ENCODE measurements at places on chromosomes 16 and 17. TPM values are rescaled to one million over a fixed set of nuclear protein-coding genes. Genes with fewer than 3 reads are reported as not detected.
A peak's percentile ranks its signal among the peaks of the same experiment; 100 is the strongest.

GRCh38 chr16:85279825-85280545 is 167.7 kb upstream of the CIBAR2 start:
- H3K27me3 ChIP-seq: no peaks in the 10 kb centered on the region
- no peak overlapping the region for H3K27ac ChIP-seq
- no peak for DNase-seq
- no peaks in the 10 kb centered on the region for H3K4me1 ChIP-seq
- no peaks in the 10 kb centered on the region for H3K36me3 ChIP-seq
- H3K4me3 ChIP-seq: no peak overlapping the region

- no peaks in the 10 kb centered on the region for H3K36me3 ChIP-seq
- no peak overlapping the region for H3K4me3 ChIP-seq
- DNase-seq: peak; percentile 52
- no peaks in the 10 kb centered on the region for H3K27me3 ChIP-seq
- H3K4me1 ChIP-seq: no peaks in the 10 kb centered on the region
- H3K27ac ChIP-seq: no peak overlapping the region
These were observed 29.8 kb upstream of the C1QL1 start for GRCh38 chr17:44997733-44998520.

DNA sequence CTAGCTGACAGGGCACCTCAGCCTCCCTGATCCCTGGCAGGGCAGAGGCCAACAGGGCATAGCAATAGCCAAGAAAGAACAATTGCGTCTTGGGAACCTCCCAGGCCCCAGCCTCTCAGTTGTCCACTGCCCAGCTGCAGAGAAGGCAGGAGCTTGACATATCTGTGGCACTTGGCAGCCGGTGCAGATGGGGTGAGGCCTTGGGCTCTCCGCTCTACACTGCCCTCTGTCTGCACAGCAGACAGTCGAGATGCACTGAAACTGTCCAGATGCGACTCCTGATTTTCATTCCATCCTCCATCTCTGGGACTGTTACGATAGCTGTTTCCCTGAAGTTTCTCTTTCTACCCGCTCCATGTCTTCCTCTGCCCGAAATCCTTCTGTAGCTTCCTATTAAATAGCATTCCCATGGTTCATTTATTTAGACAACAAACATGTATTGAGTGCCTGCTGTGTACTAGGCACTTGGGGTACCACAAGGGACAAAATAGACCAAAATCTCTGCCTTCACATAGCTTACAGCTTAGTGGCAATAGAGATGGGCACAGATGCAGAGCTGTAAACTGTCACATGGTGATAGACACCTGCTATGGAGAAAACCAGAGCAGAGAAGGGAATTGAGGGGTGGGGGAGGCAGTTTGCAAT is 3.3 kb downstream of the POLR3E start:
- no peak overlapping the region for H3K4me3 ChIP-seq
- H3K4me1 ChIP-seq: peaks cover 9% of the 10 kb centered on the region
- no peaks in the 10 kb centered on the region for H3K36me3 ChIP-seq
- DNase-seq: peak; percentile 67
- no peak overlapping the region for H3K27ac ChIP-seq

- H3K36me3 ChIP-seq: no peaks in the 10 kb centered on the region
- H3K4me3 ChIP-seq: peak within 1 kb of the TSS; percentile 13
- H3K4me1 ChIP-seq: peaks cover 18% of the 10 kb centered on the region
These were observed at the start of gene CRHR1 for GRCh38 chr17:45784293-45784740. Gene CRHR1 (plus strand): TSS chr17:45784320. CDS start chr17:45784545, 225 bp downstream.

- no peaks in the 10 kb centered on the region for H3K27me3 ChIP-seq
- no peaks in the 10 kb centered on the region for H3K4me1 ChIP-seq
- H3K27ac ChIP-seq: no peak overlapping the region
These were observed 198.0 kb upstream of the MAF start for GRCh38 chr16:79798416-79799053.

DNA sequence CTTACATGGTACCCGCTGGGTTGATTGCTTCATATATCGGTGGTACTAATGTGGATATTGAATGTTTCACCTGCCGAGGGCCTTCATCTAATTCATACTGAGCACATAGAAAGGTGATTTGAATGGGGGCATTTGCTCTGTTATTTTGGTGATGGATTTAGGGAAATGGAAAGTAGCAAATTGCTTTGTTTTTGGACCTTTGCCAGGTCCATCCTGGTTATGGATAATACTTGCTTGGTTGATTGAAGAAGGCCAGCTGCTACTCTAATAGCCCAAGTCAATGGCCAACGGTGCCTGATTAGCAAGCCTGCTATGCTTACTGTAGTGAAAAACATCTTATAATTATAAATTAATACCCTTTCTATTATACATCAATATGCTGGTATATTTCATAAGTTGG is 253.6 kb downstream of the CDH13 start:
- no peaks in the 10 kb centered on the region for H3K36me3 ChIP-seq
- DNase-seq: no peak
- no peak overlapping the region for H3K4me3 ChIP-seq
- H3K27ac ChIP-seq: no peak overlapping the region
- H3K4me1 ChIP-seq: no peaks in the 10 kb centered on the region
- H3K27me3 ChIP-seq: no peaks in the 10 kb centered on the region

The MPHOSPH6 gene
- 5.0 TPM for total RNA-seq

The GSG1L2 gene
- total RNA-seq: not detected

The NPIPA3 gene
- total RNA-seq: 0.70 TPM
